ENCODE measurements at places on chromosomes 12 and 14. TPM values are rescaled to one million over a fixed set of nuclear protein-coding genes. Genes with fewer than 3 reads are reported as not detected.

GRCh38 chr12:4908684-4909409, 858 bp upstream of the KCNA1 start:
- peak overlapping the region; percentile 52 for H3K4me3 ChIP-seq
- peaks cover 7% of the 10 kb centered on the region for H3K36me3 ChIP-seq
- no peak overlapping the region for H3K27ac ChIP-seq
- peak; percentile 52 for DNase-seq
- H3K4me1 ChIP-seq = peaks cover 12% of the 10 kb centered on the region

- DNase-seq = no peak
- no peaks in the 10 kb centered on the region for H3K4me1 ChIP-seq
- H3K4me3 ChIP-seq = no peak overlapping the region
- H3K27ac ChIP-seq = no peak overlapping the region
- H3K27me3 ChIP-seq = no peaks in the 10 kb centered on the region
These were observed 14.3 kb downstream of the NECAP1 start for GRCh38 chr12:8096281-8096915.

- peak; percentile 81 for DNase-seq
- H3K27me3 ChIP-seq = peaks cover 13% of the 10 kb centered on the region
- H3K4me3 ChIP-seq = peak within 1 kb of the TSS; percentile 98
- H3K27ac ChIP-seq = peak within 1 kb of the TSS; percentile 95
- H3K36me3 ChIP-seq = peaks cover 15% of the 10 kb centered on the region
These were observed at the start of gene BCL2L2 for GRCh38 chr14:23306412-23307145. Gene BCL2L2, plus strand, starts transcription at chr14:23306833. Its CDS starts 935 bp downstream, at chr14:23307768.

DNA sequence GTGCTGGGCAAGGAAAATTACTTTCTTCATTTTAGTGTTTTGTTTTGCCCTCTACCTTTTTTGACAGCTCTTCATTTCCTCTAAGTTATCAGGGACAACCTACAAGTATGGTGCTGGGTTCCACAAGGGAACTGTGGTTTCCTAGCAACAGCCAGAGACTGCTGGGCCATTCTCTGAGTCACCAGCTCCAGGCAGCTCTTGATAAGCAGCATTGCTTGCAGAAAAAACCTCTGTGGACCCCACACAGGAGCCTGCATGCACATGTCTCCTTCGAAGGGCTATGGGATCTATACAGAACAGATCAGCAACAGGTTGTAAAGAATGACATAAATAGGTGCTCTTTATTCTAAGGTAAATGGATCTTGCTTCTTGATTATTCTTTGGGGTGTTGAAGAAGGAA, 81.0 kb upstream of the CCDC196 start:
- H3K4me3 ChIP-seq = no peak overlapping the region
- no peak for DNase-seq
- H3K27me3 ChIP-seq = no peaks in the 10 kb centered on the region

GRCh38 chr14:55771242-55771981, 191.4 kb downstream of the KTN1 start:
- H3K27ac ChIP-seq = no peak overlapping the region
- H3K4me1 ChIP-seq = no peaks in the 10 kb centered on the region
- H3K4me3 ChIP-seq = no peak overlapping the region
- no peaks in the 10 kb centered on the region for H3K36me3 ChIP-seq

The SLCO1B1 gene
- not detected for total RNA-seq

DNA sequence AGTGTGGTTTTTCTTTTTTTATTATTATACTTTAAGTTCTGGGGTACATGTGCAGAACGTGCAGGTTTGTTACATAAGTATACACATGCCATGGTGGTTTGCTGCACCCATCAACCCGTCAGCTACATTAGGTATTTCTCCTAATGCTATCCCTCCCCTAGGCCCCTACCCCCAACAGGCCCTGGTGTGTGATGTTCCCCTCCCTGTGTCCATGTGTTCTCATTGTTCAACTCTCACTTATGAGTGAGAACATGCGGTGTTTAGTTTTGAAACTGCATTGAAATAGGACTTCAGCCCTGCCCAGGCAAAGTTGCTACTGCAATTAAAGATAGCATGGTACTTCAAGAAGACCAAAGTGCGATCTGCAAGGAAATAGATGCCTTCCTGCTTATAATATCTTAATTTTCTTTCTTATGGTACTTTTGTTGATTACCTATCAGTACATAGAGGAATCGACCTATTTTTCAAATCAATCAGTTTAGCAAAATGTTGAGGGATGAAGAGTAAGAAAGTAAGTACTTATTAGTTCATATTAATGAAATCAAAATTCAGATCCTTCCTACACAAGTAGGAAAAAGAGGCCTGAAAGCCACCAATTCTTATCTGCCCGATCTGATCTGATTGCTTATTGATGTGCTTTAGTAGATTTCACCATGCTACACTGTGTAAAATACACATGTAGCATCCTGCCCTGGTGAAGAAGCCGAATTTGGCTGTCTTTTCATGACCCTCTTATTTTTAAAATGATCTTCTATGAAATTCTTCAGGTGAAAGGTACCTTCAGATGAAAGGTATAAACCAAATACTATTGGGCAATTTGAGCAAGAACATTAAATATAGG, 1.6 kb downstream of the LTA4H start:
- DNase-seq = no peak
- H3K36me3 ChIP-seq = no peaks in the 10 kb centered on the region
- H3K27me3 ChIP-seq = no peaks in the 10 kb centered on the region
- no peak overlapping the region for H3K27ac ChIP-seq

DNA sequence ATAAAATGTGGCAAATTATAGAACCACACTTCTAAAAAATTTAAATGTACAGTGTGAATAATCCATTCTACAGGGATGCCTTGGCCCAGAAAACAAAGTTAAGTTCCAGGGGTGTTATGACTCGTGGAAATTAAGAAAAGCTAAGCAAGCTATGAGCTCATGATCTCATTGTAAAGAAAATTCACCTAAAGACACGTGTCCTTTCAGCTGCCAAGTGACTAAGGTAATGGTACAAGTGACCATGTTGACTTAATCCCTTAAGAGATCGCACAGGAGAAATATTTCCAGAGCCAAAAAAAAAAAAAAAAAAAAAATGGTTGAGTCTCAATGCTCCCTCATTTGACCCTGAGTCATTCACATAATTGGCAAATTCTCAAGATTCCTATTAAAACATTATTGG, 51.4 kb upstream of the ANO2 start:
- H3K4me3 ChIP-seq = no peak overlapping the region
- no peaks in the 10 kb centered on the region for H3K4me1 ChIP-seq
- H3K36me3 ChIP-seq = peaks cover 3% of the 10 kb centered on the region
- no peak overlapping the region for H3K27ac ChIP-seq
- DNase-seq = no peak

- peaks cover 5% of the 10 kb centered on the region for H3K27me3 ChIP-seq
- peaks cover 8% of the 10 kb centered on the region for H3K36me3 ChIP-seq
- peaks cover 8% of the 10 kb centered on the region for H3K4me1 ChIP-seq
- no peak for DNase-seq
- no peak overlapping the region for H3K4me3 ChIP-seq
- H3K27ac ChIP-seq = no peak overlapping the region
These were observed 8.5 kb downstream of the NFE2 start for GRCh38 chr12:54292083-54292930.

DNA sequence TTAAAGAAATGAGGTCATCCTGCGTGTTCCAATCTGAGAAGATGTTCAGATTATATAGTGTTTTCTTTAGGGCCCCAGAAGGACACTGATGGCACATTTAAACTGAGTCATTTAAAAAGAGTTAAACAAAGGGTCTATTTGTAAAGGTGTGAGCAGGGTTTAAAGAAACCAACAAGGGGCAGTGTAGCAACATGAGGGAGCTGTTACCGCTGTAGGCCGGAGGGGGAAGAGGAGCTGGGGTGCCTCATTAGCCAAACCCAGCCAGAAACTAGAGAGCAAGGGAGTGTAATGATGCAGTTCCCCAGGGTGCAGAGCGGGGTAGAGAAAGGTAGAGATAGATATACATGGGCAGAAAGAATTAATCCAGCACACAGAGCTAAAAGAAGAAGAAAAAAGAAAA, 160.4 kb downstream of the TBX5 start:
- DNase-seq = no peak
- H3K36me3 ChIP-seq = no peaks in the 10 kb centered on the region
- peaks cover 2% of the 10 kb centered on the region for H3K27me3 ChIP-seq
- H3K27ac ChIP-seq = no peak overlapping the region

GRCh38 chr12:96218989-96219678, 25.0 kb downstream of the ELK3 start:
- peaks cover 75% of the 10 kb centered on the region for H3K4me1 ChIP-seq
- H3K4me3 ChIP-seq = peak overlapping the region; percentile 68
- peak overlapping the region; percentile 84 for H3K27ac ChIP-seq
- peaks cover 46% of the 10 kb centered on the region for H3K27me3 ChIP-seq

The KRT78 gene
- not detected for total RNA-seq

DNA sequence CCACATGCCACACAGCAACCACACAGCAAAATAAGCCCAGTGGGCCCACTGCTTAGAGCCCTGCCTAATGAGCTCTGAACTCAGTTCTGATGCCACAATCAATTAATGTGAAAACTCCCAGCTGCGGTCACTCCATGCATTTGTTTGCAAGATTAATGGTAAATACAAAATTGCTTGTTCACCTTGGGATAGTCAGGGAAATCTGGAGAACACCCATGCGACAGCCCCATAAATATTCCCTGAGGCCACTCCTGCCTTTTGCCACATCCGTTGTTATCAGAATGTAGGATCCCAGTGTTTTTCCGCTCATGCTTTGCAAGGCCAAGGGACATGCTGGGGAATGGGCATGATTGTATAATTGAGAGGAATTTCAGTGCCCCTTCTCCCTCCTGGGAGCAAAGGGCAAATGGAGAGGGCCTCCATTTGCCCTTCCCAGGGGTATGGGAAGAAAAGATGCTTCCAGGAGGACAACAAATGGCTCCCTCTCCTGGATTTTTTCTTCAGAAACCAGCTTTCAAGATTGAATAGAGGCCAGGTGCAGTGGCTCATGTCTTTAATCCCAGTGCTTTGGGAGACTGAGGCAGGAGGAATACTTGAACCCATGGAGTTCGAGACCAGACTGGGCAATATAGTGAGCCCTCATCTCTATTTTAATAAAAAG, 30.8 kb upstream of the CMKLR1 start:
- no peaks in the 10 kb centered on the region for H3K36me3 ChIP-seq
- no peaks in the 10 kb centered on the region for H3K4me1 ChIP-seq
- no peak overlapping the region for H3K27ac ChIP-seq
- H3K4me3 ChIP-seq = no peak overlapping the region

DNA sequence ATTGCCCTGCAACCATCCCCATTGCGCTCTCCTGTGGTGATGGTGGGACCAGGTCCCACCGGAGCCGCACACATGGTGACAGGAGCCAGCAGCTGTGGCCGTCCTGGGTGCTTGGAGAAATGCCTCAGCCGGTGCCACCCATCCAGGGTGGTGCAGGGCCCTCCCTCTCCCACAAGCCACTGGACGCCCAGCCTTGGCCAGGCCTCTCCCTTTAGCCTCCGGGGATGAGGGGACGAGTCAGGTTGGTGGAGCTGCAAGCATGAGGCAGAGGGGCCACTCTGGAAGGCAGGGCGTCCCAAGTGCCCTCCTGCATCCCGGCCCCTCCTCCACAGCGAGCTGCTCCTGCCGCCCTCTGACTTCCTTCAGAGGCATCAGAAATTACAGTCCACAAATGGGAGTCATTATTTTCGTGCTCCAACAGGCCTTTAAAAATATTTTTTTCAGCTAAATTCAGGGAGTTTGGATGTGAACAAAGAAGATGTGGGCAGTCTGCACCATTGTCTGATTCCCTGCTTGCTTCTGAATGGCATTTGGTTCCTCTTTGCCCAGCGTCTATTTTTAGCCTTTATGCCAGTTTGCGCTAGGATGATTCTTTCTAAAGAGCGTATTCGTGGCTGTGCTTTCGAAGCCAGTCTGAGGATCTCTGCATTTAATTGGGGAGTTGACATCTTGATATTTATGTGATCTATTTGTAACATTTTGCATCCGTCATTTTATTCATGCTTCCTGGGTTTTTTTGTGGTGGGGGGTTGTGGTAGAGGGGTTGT, 189.4 kb downstream of the ADGRD1 start:
- H3K4me1 ChIP-seq = no peaks in the 10 kb centered on the region
- no peak for DNase-seq
- H3K4me3 ChIP-seq = no peak overlapping the region
- H3K27me3 ChIP-seq = peaks cover 2% of the 10 kb centered on the region
- no peak overlapping the region for H3K27ac ChIP-seq
- H3K36me3 ChIP-seq = no peaks in the 10 kb centered on the region

The NINJ2 gene
- 2.3 TPM for total RNA-seq

GRCh38 chr12:47360771-47361388, 281.1 kb upstream of the AMIGO2 start:
- H3K27ac ChIP-seq = peak overlapping the region; percentile 100
- peaks cover 5% of the 10 kb centered on the region for H3K27me3 ChIP-seq
- H3K4me3 ChIP-seq = no peak overlapping the region
- peaks cover 47% of the 10 kb centered on the region for H3K4me1 ChIP-seq
- H3K36me3 ChIP-seq = no peaks in the 10 kb centered on the region

DNA sequence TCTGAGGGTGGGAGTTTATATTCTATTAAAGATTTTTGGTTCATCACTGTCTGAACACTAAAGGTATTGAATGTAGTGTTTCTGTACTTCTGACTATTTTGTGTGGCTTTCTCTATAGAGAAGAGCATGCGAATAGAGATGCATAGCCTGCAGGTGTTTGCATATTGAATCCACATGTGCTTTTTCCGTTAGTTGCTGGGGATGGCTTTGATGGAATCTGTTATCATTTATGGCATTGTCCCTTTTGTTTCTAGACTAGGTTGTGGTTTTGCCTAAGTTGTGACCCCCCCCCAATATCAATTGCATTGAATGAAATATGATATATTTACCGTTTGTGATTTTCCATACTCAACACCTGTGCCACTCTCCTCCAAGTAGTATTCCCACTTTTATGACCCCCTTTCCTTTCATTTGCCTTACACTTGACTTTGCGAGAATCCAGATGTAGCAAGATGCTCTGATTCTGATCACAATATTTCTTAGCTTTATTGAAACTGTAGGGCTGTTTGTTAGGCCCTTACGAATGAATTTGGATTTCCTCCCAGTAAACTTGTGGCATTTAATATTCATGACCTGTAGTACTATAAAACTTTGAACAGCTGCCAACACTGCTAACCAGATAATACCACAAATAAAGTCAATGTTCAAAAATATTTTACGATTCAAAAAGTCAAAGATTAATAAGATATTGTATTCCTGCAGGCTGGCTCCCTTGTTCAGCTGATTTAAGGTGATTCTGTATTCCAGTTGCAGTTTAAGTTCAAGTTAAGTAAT, 176.4 kb downstream of the TMTC2 start:
- no peak overlapping the region for H3K27ac ChIP-seq
- H3K4me3 ChIP-seq = no peak overlapping the region
- no peaks in the 10 kb centered on the region for H3K36me3 ChIP-seq
- no peak for DNase-seq
- peaks cover 2% of the 10 kb centered on the region for H3K4me1 ChIP-seq
- H3K27me3 ChIP-seq = no peaks in the 10 kb centered on the region

- H3K4me3 ChIP-seq = no peak overlapping the region
- no peak for DNase-seq
- H3K27ac ChIP-seq = no peak overlapping the region
- no peaks in the 10 kb centered on the region for H3K4me1 ChIP-seq
- peaks cover 10% of the 10 kb centered on the region for H3K27me3 ChIP-seq
- H3K36me3 ChIP-seq = no peaks in the 10 kb centered on the region
These were observed 354.9 kb downstream of the TMEM121 start for GRCh38 chr14:105881021-105881930.

- H3K4me3 ChIP-seq = peak overlapping the region; percentile 49
- peak overlapping the region; percentile 33 for H3K27ac ChIP-seq
- no peak for DNase-seq
- H3K27me3 ChIP-seq = peaks cover 4% of the 10 kb centered on the region
- peaks cover 18% of the 10 kb centered on the region for H3K4me1 ChIP-seq
These were observed 15.7 kb downstream of the SMAGP start for GRCh38 chr12:51254536-51254935.

The ETV6 gene
- 98.7 TPM for total RNA-seq
